Stimulated activated CD4-positive, alpha-beta T cell treated with anti-CD3 and anti-CD28 coated beads, Interleukin-15, amount 100 ng/mL, for 24 hours (primary cell): ENCODE measurements at places on chromosomes 2 and 18.

GRCh38 chr2:232463701-232464543, 8.0 kb downstream of the ALPI start:
- DNase-seq: no peak

DNA sequence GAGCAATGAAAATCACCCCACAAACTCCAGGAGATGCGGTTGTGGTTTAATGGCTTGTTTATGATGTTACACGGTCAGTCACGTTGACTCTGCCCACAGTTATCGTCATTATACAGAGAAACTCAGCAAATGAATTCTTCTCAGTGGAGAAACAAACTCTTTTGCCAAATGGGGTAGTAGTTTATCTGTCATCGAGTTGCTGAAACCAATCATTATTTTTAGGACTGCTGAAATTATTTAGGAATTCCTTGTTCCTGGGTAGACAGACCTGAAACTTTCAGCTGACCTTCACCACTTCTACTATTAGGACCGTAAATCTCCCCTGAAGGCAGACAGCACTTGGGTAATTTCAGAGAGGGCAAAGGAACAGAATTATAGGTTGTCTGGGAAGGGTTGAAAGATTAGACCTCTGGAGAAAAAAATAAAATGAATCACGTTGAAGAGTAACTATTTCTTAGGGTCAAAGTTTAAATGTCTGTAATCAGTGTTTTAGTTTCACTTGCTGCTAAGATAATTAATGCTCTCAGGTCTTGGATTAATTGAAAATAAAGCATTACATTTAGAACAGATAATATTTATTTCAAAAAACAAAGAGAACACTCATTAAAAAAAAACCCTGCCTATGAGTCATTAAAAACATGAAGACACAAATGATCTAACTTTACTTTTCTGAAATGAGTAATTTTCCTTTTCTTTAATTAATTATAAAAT, 52.1 kb upstream of the LYPD6 start:
- DNase-seq: no peak

DNA sequence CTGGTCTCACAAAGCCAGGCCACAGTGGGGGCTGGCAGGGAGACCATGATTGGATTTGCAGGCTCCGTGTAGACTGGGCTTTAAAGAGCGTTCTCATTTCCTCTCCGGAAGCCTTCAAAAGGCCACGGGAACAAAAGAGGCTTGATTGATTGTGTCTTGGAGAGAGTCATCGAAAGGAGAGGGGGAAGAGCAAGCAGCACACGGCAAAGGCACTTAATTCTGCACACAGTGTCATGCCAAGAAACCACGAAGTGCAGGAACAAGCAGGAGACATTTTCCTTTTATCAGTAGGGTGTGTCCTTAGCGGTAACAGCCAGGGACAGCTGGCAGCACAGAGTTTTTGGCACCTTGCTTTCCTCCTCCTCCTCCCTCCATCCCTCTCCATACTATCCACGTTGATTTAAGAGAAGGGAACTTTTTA, 47.7 kb downstream of the GLI2 start:
- DNase-seq: no peak

DNA sequence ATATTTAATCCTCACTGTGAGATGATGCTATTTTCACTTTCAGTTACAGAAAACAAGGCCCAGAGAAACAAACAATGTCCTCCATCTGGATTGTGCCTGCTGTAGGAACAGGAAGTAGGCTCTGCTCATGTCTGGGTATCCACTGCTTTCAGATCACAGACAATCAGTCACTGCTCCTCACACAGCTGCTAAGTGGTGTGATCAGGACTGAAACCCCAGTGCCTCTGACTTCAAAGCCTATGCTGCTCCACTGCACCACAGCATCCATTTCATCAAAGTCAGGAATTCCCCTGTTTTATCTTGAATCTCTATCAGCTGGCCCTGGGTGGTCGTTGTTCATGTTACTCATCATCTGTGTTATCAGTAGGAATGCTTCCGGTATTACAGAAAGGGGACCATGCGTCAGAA, 303.8 kb upstream of the TRIB2 start:
- DNase-seq: peak; percentile 43

- no peak for DNase-seq
Observed at GRCh38 chr2:208880171-208880570, 473.6 kb downstream of the PTH2R start.

- DNase-seq: no peak
Observed at GRCh38 chr2:139031722-139032121, 251.5 kb upstream of the NXPH2 start.

GRCh38 chr2:195049372-195050031, 607.5 kb upstream of the SLC39A10 start:
- DNase-seq: no peak

DNA sequence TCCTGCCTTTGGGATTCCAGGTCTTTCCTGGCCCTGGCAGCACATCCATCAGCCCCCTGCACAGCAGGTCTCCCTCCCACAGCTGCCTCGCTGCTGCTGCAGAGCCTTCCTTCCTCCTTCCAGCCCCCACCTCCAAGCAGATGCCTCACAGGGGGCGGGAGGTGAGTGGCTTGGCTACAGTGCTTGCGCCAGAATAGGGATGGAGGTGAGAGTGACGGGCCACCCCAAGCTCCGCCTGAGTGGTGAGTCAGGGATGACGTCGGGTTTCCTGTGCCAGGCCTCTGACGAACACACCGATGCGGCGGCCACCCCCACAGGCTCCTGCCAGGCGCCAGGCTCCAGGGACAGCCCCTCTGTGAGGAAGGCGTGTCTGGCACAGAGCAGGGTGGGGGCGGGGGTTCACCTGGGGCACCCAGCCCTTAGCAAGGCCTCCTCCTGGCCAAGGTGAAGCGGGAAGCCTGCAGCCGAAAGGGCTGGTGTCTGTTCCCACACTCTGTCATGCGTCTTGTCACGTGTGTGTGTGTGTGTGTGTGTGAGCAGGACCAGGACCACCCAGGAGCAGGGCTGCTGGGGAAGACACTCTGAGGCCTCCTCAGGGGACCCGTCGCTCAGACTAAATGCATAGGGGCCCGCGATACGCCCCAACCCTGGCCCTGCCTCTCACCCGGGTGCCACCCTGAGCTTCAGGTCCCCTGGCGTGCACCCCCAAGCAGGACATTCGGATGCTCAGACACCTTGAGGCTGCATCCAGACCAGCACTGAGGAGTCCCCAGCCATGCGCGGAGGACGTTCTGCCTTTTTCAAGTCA, 3.4 kb upstream of the DUSP2 start:
- peak; percentile 99 for DNase-seq

DNA sequence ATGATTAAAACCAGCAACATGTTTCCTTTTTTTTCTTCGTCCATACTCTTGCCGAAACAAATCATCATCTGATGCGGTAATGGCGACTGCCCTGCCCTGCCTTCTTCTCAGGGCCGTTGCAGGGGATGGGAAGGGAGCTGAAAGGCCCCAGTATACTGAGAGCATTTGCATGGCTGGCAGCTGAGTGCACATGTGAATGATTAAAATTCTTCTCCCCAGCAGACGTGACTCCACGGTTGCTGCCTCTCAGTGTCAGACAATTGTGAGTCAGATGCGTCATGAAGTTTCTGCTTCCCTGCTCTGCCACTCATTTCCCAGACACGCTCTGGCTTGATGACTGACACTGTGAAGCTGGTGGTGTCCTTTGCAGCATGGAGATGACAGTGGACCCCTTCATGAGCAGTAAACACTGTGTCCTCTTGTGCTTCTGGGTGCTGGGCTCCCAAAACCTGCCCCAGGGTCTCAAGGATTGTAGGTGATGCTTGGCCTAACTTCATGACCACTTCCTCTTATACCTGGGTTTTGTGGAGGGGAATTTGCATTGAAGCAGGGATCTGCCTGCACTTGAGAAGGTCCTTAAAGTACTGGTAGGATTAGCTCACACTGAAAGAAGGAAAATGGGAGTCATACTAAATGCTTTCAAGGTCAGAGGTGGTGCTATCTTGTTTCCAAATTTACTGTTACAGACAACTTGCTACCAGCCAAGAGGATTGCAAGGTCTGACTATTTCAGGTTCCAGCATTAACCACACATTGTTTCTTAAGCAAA, 222.5 kb upstream of the COPS8 start:
- no peak for DNase-seq

DNA sequence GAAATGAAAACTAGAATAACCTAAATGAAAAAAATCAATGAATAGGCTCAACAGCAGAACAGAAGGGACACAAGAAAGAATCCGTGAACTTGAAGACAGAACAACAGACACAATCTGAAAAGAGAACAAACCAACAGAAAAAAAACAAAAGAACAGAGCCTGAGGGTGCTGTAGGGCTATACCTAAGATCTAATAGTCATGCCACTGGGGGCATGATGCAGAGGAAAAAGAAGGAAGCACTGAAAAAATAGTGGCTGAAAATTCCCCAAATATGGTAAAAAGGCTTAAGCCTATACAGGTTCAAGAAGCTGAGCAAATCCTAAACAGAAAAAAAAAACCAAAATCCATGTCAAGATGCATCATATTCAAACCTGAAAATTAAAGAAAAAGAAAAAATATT, 50.3 kb downstream of the KANSL3 start:
- DNase-seq: no peak

DNA sequence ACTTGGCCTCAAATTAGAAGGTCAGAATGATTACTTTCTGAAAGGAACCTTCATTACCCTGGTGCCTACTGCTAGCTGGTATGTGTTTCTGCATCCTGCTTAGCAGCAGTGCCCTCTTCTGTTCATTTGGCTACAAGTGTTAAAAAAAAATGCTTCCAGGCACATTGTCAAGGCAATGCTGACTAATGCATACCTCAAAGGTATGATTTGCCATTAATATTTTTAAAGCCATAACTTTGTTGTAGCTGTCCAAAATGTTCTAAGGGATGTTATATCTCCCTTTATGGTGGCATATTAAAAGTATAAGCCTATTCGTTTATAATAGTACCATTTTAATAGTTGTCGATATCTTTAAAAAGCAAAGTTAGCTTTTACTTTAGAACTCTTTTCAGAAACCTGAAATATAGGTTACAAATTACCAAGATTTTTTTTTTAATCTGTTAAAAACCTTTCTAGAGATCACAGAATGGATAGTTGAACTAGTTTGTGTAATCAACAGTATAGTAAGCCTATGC, 52.0 kb upstream of the FAM171B start:
- DNase-seq: peak; percentile 20

DNA sequence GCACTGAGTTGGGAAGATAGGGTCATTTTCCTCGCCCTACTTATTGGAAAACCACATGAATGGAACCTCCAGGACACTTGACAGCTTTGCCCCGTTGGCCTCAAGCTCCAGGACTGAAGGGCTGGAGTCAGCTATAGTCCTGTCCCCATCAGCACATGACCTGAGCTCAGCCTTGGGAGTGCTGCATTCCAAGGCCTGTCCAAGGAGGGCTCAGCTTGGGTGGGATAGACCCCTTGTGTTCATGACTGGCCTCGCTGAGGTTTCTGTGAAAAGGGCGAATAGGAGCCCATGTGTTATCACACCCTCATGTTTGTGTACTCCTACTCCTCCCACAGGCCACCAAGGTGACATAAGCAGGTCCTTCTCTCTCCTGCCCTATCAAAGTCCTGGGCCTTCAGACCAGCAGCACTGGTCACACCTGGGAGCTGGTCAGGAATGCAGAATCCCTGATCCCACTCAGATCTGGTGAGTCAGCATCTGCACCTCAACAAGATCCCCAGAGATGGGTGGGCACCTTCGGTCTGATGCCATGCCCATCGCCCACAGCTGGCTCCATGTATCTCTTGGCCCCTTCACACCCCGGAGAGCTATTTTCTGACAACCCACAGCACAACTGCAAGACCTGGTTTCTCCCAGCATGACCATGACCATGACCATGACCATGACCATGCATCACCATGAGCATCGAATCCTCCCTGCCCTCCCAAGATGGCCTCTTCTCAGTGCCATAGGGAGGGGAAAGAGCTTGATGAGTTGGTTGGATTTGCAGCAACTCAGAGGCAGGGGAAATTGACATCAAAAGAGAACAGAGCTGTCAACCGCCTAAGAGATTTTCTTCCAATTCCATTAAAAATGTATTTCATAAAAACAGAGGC, 83.0 kb upstream of the RAB6C start:
- no peak for DNase-seq

- DNase-seq: no peak
Observed at GRCh38 chr18:61766266-61766884, 126.4 kb downstream of the RNF152 start.

DNA sequence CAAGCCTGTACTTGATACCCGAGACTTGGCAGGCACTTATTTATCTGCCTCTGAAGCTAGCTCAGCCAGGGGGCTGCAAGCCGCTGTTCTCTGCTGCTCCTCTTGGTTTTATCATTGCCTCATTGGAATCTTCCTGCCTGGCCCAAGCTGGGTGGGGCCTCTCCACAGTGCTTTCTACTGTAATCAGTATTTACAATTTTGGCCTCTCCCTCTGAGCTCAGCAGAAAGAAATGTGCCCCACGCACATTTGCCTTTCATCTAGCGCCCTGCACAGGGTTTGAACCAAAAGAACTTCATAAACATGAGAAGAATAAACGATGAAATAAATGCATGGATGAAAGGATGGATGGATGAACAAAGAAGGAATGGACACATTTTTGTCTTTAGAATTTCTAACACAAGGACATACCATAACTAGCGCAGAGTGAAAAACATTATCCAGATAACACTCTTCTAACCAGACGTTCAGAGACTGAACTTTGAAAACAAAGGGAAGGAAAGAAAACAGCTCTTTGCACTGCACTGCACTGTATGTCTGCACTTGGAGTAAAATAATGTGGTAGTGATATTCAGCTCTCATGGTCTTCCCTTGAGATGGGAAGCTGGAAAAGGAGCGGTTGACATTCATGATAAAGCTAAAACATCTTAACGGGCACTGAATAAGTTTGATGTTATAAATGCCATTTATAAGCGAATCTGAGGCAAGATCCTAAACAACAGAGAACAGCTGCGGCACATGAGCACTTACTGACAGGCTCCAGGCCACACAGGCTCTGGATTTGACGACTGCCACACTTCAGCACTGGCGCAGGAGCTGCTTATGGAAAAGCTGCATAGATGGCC, 86.8 kb upstream of the SP3 start:
- DNase-seq: no peak

DNA sequence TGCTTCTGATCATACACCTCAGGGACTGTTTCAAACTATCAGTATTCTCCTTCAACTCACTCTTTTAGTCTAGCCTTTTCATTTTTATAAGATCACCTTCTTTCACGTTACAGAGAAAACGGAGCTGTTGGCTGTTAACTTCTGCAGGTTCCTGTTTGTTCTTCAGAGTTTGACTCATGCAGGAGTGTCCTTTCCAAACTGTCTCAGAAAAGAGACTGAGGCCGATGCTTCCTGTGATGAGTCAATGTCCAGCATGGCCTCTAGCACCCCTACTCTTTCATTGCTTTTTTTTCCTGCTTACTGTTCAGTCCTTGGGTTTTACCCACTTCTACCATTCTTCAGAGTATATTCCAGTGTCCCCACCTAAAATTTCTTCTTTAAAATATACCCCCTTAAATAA, 240.8 kb upstream of the RGPD4 start:
- no peak for DNase-seq

GRCh38 chr2:232876978-232877441, 6.9 kb downstream of the SNORC start:
- peak; percentile 21 for DNase-seq

GRCh38 chr18:41266616-41267015, 688.4 kb upstream of the PIK3C3 start:
- no peak for DNase-seq
